ENCODE measurements at places on chromosomes 13 and 19.

DNA sequence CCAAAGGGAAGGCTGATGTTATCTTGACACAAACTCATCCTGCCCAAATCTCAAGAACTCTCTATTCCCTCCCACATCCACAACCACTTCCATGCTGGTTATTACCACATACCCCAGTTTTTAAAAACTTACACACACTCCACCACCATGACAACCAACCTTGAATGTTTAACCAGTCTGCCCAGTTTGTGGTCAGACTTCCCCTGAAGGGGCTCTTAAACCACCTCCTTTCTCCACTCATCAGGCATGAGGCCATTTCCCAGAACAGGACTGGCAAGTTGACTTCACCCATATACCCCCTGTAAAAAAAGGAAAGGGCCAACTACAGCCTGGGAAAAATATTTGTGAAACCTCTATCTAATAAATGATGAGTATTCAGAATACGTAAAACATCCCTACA is 12.4 kb upstream of the ZSCAN4 start:
- no peak for DNase-seq

DNA sequence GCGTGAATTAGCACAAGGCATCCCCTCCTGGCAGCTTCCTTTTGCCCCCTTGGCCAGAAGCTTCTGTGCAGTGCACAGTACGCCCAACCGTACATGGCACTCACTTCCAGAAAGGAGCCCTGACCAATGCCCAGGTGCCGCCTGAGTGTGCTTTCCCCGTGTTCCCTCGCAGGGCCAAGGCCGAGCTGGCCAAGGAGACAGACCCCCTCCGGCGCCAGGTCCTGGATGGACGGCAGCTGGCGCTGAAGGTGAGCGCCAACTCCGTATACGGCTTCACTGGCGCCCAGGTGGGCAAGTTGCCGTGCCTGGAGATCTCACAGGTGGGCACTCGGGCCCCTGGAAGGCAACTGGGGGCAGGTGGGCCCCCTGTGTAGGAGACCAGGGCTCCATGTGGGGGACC is 9.4 kb upstream of the SPIB start:
- no peak for DNase-seq

DNA sequence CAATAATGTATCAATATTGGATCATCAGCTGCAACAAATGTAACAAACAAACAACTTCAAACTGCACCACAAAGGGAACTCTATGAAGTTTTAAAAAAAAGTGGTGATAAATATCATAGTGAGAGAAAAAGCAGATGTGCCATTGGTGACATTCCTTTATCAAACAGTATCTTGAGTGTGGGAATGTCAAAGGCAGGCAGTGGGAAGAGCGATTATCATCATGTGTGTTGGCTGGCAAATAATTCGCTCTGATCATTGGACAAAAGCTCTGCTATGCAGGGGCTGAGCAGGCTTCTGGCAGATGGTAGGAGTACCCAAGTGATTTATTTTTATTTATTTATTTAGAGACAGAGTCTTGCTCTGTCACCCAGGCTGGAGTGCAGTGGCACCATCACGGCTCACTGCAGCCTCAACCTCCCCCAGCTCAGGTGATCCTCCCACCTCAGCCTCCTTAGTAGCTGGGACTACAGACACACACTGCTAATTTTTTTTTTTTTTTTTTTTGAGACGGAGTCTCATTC is 55.9 kb upstream of the RANBP3 start:
- no peak for DNase-seq

DNA sequence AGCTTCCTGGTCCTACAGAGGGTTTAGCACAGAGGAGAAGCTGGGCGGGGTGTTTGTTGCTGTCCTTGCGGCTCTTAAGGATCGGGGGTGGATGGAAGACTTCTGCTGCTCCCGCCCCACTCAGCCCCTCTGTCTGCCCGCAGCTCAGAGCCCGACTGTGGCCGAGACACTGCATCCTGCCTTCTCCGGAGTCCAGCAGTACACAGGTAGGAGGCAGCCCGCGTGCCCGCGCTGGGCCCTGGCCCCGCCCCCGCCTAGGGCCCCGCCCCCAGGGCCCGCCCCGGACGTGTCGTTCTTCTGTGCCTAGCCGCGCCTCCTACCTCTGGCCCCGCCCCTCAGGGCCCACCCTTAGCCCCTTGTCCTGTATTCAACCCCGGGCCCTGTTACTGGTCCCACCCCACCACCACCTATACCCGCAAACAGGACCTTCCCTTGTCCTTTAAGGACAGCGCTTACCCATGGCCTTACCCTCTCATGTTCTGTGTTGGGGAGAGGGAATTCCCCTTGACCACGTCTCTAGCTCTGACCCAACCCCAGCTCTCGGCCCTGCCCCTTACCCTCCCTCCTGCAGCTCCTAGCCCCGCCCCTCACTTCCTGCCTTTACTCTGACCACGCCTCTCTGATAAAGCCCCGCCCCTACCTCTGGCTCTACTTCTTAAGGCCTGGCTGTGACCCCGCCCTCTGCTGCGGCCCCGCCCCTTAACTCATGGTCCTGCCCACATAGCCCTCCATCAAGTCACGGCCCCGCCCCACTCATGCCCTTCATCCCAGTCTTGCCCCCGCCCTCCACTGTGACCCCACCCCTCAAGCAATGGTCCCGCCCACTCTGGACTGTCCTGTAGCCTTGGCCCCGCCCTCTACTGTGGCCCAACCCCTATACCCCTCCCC is 60.5 kb downstream of the CELF5 start:
- peak; percentile 40 for DNase-seq

DNA sequence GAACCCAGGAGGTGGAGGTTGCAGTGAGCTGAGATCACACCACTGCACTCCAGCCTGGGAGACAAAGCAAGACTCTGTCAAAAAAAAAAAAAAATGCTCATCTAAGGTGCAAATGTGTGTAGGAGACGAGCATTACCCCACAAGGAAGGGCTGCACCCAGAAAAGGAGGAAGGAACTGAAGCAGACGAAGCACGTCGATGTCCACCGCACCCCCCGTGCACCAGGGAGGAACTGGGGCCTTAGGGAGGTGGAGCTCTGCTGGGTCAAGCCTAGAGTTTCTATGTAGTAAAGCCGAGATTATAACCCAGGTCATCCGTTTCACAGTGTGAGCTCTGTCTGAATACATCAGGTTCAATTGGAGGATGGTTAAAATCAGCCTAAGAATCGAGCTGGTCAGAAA is 1.1 kb downstream of the VSTM1 start:
- no peak for DNase-seq

GRCh38 chr13:102667911-102668310 is 26.9 kb downstream of the METTL21C start:
- DNase-seq: no peak

DNA sequence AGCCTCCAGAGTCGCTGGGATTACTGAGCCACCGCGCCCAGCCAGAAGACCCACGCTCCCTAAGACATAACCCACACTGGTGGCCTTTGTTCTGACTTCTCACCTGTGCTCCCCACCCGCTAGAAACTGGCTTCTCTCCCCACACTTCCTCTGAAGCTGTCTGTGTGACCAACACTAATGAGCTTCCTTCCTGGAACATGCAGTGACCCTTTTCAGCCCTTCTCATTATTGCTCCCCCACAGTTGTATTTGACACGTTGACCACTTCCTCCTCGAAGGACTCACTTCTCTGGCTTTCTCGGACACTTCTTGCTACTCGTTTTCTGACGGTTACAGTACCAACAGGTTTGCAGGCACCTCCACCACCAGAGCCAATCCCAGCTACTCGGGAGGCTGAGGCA is 10.9 kb downstream of the NCR1 start:
- no peak for DNase-seq

DNA sequence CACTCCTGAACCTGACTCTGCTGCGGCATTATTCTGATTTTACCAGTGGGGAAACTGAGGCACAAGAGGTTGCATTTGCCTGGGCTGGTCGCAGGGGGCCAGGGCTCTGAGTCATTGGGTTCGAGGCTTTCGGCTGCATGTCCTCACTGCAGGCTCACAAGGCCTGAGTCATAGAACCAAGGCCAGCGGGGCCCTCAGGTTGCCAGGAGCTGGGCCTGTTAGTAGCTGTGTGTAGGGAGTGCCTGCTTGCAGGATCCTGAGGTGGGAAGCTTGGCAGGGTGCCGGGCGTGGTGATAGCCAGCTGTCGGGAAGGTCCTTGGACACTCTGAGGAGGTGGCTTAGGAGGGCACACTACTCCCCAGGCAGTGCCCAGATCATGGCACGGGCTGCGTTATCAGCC is 21.6 kb upstream of the F2RL3 start:
- DNase-seq: no peak

DNA sequence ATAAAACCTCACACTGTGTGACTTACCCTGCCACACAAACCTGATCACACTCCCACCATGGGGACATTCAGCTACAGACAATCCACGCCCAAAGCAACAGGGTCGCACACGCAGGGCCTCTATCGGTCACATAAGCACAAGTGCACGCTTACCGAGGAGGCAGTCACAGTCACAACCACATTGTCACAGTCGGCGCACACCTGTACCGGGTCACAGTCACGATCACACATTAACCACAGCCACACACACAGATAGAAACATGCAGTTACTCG is 579 bp downstream of the ZNF566 start:
- DNase-seq: no peak

DNA sequence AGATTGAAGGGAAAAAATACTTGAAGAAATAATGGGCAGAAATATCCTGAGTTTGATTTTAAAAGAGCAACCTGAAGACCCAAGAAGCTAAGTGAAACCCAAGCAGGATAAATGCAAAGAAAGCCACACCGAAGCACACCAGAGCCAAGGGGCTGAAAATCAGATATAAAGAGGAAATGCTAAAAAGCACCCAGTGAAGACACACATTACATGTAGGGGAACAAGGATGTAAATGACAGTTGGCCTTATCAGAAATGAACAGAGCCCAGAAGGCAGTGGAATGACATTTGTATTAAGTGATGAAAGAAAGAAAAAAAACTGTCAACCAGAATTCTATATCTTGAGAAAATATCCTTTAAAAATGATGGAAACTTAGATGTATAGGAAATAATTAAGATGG is 139.1 kb downstream of the SLC7A1 start:
- DNase-seq: no peak

DNA sequence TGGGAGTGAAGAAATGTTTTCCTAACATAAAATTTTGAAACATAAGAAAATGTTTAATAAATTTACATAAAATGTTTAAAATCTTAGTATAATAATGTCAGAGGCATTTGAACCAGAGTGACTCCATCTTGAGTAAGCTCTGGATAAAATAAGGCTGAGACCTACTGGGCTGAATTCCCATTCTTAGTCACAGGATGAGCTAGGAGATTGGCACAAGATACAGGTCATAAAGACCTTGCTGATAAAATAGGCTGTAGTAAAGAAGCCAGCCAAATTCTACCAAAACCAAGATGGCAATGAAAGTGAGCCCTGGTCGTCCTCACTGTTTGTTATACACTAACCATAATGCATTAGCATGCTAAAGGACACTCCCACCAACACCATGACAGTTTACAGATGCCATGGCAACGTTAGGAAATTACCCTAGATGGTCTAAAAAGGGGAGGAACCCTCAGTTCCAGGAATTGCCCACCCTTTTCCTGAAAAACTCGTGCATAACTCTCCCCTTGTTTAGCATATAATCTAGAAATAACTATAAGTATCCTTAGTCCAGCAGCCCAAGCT is 1184.0 kb downstream of the UQCRFS1 start:
- no peak for DNase-seq

GRCh38 chr13:33678906-33679657 is 138.9 kb upstream of the RFC3 start:
- DNase-seq: peak; percentile 20

- DNase-seq: no peak
Measured at GRCh38 chr13:73583331-73583730, 524.5 kb downstream of the KLF5 start.

GRCh38 chr13:57874530-57874929 is 243.0 kb downstream of the PCDH17 start:
- no peak for DNase-seq

Data from fibroblast of skin of abdomen (primary cell).